ENCODE measurements at places on chromosomes 7 and 10.

DNA sequence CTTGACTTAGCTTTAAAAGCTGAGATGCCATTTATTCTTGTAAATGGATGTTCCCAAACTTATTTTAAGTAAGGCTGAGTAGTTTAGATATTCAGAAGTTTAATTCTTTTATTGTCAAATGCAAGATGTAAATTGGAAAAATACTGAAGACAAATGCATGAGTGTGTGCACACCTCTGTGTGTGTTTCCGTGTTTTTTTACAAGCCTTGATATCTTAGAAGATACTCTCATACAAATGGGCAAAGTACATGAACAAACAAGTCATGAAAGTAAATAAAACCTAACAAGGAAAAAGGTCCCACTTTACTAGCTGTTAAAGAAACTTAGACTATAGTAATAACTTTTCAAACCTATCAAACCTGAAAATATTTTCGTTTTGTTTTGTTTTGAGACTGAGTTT lies 29.0 kb downstream of the ACSL5 start:
- DNase-seq = no peak

GRCh38 chr10:131743190-131744151 lies 157.3 kb upstream of the PPP2R2D start:
- DNase-seq = no peak

DNA sequence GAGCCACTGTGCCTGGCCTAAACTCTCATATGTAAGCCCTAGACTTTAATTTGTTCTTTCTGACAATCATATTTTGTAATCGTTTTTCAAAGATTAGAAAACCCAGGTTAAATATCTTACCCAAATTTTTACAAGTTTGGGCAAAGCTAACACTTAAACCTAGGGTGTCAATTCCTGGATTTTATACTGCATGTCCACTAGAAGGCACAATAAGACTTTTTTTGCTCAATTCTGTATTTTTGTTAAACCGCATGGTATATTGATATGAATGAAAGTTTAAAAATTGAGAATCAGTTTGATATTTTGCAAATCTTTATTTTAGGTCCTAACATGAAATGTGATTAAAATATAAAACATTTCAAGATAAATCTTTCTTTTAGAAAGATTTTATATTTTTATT lies 29.3 kb downstream of the DYNC2I1 start:
- DNase-seq = no peak

DNA sequence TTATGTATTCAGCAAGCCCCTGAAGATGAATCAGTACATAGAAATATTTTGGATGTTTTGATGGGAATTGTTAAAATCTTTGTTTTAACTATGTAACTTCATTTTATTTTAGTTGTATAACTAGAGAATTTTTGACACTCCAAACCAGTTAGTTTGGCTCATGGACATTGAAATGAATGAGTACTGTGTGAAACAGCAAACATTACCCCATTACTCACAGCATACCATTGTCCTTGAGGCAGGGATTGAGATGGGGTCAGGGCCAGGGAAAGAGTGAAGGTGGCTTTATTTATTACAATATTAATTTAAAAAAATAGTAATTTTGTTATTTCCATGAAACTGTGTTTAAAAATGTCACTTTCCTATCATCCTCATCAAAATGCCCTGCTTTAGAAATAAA lies 4.8 kb upstream of the BMPER start:
- no peak for DNase-seq

DNA sequence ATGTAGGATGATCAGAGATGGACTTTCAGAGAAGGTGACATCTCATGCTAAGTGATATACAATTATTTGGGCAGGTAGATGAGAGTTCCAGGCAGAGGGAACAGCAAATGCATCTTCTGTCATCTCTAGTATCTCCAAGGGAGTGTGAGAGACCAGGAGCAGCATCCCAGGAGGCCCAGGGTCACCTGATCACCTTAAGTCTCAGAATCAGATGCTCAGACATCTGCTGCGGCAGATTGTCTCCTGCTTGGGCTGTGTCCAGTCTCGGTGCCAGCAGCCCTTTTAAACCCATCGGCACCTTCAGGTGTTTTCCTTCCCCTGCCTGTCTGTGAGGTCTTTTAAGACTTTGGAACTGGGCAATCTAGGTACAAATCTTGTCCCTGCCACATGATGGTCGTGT lies 690.6 kb downstream of the LRMDA start:
- DNase-seq = no peak

DNA sequence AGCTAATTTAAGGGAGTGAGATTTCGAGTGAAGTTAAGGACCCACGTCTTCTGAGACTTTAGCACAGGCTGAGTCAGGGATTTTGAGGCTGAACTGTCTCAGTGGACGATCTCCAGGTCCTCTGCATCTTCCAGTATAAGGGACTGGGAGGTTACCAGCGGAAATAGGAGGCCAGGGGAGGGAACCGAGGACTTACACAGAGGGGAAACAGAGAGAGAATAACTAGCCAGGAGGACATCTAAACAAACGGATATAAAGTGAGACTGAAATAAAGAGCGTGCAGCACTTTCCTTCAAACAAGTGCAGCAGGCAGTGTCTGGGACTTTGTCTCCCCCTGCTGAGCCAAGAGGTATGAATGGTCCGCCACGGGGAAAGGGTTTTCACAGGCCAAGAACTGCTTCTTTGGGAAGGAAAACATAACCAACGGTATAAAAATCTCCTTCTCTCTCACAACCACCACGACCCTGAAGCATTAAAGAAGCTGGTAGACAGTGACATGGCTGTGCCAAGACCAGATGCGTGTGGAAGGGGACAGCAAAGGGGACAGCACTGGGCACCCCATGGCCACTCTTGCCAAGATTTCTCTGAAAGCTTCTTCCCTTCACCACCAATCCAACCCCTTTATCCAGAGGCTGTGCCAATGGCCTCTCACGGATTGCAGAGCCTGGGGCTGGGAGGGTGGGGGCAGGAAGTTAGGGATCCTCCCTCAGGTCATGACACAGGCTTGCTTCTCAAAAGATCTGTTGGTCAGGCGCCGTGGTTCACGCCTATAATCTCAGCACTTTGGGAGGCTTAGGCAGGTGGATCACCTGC lies 72.0 kb downstream of the SLC37A3 start:
- DNase-seq = no peak

DNA sequence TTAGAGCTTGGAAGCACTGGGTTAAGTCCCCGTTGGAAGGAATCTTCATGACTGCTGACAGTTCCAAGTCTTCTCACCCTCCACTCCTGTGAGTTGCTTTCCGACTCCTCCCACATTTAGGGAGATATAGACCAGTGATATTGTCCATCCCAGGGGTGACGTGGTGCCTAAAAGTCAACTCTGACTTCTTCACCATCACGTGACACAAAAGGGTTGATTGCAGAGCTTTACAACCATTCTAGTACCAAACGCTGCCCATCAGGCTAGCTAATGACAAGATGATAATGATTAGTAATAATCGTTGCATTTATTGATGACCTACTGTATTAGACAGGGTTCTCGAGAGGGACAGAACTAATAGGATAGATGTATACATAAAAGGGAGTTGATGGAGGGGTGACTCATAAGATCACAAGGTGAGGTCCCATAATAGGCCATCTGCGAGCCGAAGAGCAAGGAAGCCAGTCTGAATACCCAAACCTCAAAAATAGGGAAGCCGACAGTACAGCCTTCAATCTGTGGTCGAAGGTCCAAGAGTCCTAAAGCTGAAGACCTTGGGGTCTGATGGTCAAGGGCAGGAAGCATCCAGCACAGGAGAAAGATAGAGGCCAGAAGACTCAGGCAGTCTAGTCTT lies 85.3 kb upstream of the CARD11 start:
- DNase-seq = no peak

- DNase-seq = no peak
Observed at GRCh38 chr7:55432939-55433784, 68.0 kb downstream of the LANCL2 start.

DNA sequence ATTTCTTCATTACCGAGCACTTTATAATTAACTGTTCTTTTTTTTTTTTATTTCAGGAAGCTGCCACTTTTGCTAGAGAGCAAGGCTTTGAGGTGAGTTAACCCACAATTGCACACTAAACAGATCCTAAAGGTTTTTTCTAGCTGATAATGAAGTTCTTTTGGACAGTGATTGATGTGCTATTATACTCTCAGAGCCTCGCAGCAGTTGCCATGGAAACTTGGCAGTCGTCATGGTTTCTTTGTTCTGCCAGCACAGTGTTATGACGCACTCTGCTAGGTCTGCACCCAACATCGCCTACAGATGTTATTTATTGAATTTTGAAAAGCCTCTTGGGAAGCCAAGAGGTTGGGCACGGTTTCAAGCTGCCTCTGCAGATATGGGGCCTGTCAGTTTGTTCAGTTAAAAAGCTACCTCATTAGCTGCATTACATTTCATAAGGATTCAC lies 237.2 kb upstream of the KAT6B start:
- no peak for DNase-seq

DNA sequence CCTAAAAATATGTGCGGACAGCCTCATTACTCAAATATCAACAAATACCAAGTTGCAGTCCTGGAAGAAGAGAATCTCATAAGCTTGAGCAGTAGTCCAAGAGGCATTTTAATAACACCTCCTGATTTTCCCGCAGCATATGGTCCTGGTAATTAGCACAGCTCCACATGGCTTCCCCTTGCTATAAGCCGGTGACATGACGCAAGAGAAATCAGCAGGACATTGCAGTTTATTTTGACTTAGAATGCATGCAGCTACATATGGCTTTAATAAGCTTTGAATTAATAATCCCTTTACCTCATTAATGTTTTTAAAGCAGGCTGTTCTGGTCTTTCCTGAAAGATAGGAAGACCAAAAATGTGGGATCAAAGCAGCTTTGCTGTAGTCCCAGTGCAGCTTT lies 137.6 kb downstream of the RAMP3 start:
- DNase-seq = no peak

All from iPS DF 6.9 (cell line).